ENCODE measurements at places on chromosomes 2 and 18.

- no peak for DNase-seq
Measured at GRCh38 chr2:218992703-218993344, 398 bp downstream of the CRYBA2 start.

DNA sequence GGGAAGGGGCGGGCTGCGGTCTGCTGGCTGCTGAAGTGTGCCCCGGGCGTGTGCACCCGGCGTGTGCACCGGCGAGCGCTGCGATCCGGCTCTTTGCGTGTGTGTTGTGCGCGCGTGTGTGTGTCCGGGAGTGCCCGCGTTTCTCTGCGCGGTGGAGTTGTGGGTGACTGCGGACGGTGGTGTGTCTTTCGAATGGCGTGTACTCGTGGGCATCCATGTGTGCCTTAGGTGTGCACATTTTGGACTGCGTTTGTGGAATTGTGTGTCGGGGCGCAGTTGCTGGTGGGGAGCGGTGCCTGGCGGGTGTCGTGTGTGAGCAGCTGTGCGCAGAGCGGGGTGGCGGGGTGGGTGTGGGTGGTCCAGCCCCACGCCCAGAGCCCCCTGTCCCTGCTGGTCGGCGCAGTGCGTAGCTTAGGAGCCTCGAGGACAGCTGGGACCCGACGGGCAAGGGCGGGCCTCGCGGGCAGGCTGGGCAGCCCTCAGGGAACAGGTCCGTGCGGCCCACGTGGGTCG, 533 bp downstream of the HPCAL1 start:
- no peak for DNase-seq

- no peak for DNase-seq
Measured at GRCh38 chr2:171409436-171409971, 24.3 kb downstream of the METTL8 start.

DNA sequence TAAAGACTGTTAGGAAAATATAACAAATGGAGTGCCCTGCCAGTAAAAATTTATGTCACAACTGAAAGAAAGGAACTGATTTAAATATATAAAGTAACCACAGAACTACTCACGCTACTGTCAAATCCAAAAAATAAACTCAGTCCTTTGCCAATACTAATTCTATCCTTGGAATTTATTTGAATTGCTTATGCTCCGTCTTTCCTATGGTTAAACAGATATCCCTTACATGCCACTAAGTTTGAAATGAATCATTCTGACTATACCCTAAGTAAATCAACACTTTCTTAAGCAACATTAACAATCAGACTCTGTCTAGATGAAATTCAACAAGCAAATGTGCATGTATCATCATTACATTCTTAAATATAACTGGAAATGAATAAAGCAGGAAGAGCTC, 9.8 kb downstream of the HNRNPLL start:
- DNase-seq, result no peak

DNA sequence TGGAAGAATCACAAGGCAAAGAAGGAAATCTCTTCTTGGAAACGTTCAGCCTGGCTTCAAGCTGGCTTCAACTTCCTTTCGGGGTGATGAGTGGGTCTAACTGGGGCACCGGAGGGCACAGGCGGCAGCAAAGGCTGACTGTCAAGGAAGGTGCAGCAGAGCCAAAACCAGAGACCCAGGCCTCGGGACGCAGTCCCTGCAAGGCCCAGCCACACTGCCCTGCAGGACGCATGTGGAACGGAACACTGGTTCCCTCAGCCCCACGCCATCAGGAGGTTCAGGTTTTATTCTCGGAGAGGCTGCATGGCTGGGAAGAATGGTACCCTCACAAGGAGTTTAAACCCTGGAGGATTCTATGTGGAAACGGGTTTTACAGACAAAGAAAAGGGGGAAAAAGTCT, 165.5 kb downstream of the HDAC4 start:
- no peak for DNase-seq

DNA sequence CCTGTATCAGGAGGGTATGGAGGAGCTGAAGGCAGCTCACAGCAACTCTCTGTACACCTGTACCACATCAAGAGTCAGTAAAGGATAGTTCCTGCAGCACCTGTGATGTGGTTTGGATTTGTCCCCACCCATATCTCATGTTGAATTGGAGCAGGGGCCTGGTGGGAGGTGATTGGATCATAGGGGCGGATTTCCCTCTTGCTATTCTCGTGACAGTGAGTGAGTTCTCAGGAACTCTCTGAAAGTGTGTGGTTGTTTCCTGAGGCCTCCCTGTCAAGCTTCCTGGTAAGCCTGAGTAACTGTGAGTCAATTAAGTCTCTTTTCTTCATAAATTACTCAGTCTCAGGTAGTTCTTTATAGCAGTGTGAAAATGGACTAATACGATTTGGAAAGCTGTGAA, 28.9 kb downstream of the OSBPL1A start:
- DNase-seq, result no peak
